Karpas-422 (cell line): ENCODE measurements at places on chromosomes 6 and 20. TPM values are rescaled to one million over a fixed set of nuclear protein-coding genes. Genes with fewer than 3 reads are reported as not detected.

The GSTA4 gene
- total RNA-seq = 0.97 and 2.8 TPM in 2 replicates

GRCh38 chr20:22559711-22560318 lies 24.6 kb downstream of the FOXA2 start:
- no peak for DNase-seq

The GMPR gene
- total RNA-seq = not detected in 2 replicates

GRCh38 chr20:2387180-2387577 lies 6.5 kb downstream of the TGM6 start:
- peak; percentile 75 for DNase-seq

DNA sequence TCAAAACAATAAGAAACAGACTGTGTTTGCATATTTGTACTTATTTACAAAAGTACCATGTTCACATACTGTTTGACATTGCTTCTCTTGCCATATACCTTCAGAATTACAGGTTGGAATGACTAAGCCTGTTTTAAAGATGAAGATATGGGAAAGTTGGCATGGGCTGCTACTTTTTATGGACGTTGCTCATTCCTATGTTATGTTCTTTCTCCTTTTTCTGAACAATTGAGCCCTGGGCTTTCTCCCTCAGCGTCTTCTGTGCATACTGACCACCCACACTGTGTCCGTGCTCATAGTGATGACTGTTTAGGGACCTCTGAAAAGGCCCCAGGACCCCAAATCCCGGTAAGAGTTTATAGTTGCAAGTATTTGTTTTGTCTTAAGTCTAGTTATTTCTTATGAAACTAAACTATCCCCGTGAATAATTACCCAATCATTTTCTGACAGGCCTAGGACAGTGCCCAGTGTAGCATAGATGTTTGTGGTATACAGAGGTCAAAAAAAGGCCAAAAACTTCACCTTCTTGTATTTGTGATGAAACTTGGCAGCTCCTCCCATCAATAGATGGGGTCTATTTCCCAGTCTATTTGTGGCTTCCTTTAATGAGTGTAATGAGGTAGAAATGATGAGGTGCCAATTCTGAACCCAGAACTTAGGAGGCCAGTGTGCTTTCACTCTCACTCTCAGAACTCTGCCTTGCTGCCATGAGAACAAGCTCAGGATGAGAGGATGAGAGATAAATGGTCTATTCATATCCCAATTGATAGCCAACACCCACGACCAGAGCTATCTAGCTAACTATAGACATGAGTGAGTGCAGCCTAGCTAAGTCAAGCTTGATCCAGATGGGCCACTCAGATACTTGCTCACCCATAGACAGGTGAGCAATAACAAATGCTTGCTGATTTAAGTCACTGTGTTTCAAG lies 40.9 kb downstream of the GSTA4 start:
- no peak for DNase-seq

- DNase-seq = no peak
Measured at GRCh38 chr6:66189915-66190314, 482.9 kb upstream of the EYS start.

GRCh38 chr6:20600831-20601230 lies 66.6 kb downstream of the CDKAL1 start:
- DNase-seq = no peak

The LTB gene
- 74.1 and 241 TPM in 2 replicates for total RNA-seq

The TMC2 gene
- not detected in 2 replicates for total RNA-seq

The PHACTR3 gene
- not detected in 2 replicates for total RNA-seq

DNA sequence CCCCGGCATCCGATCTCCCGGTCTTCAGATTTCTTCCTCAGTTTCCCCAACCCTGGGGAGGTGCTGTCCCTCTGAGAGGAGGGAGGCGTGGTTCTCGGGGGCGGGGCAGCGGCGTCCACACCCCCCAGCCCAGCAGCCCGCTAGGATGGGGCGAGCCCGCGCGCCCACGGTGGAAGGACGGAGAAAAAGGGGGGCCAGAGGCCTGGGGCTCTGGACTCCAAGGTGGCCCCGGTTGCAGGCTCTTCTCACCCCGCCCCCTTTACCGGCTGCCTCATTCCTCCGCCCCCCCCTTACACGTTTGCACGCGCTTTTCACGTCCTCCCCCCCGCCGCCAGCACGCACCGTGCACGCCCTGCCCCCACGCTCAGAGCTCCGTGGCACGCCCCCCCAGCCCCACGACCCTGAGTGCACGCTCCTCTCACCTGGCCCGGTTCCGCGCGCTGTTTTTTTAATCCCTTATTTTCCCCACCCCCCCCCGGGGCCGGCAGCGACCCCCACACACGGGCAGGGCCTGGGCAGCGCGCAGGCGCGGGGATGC lies 402 bp downstream of the ZBTB12 start:
- DNase-seq = peak; percentile 88

The OR5V1 gene
- not detected in 2 replicates for total RNA-seq

DNA sequence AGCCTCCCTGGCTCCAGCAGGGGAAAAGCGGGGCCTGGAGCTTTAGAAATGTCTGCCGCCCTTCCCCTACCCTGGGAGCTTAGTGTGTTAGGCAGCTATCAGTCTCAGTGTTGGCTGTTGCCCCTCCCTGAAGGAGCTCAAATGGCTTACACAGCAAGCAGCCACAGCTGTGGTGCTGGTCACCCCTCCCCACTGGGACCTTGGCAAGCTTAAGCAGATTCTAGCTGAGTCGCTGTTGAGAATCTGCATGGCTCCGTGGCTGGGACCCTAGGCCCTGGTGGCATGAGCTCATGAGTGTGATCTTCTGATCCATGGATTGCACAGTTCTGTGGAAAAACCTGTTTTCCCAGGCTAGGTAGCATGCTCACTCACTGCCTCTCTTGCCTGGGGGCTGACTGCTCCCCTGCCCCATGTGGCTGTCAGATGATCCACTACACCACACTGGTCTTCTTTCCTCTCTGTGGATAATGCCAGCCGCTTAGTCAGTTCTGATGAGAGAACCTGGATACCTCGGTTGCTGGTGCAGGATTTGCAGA lies 714.0 kb downstream of the MAFB start:
- DNase-seq = no peak
